ENCODE measurements at places on chromosomes 7 and 10.

- DNase-seq, result no peak
These were observed 179.9 kb downstream of the MGMT start for GRCh38 chr10:129646973-129647372.

- no peak for DNase-seq
These were observed 3.1 kb upstream of the ETV1 start for GRCh38 chr7:13992596-13992964.

GRCh38 chr7:108308903-108309302 is 147.3 kb downstream of the NRCAM start:
- DNase-seq, result peak; percentile 15

GRCh38 chr10:131001438-131001837 is 310.1 kb downstream of the TCERG1L start:
- DNase-seq, result no peak

- no peak for DNase-seq
These were observed 75.7 kb upstream of the SYPL1 start for GRCh38 chr7:106187613-106188350.

DNA sequence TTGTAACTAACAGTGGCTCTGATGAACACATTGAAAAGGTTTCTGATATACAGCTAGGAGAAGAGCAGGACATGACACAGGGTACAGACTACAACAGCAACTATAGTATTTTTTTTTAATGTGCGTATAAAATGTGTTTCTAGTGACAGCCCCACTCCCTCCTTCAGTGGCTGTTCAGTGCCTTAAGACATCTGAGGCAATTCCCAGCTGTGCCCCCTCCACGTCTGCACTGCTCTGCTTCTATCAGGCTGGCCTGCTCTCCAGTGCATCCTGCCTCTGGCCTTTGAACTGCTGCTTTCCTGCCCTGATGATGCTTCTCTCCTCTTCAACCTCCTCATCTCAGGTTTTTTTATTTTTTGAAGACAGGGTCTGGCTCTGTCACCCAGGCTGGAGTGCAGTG is 111.2 kb downstream of the SPAG6 start:
- DNase-seq, result no peak

DNA sequence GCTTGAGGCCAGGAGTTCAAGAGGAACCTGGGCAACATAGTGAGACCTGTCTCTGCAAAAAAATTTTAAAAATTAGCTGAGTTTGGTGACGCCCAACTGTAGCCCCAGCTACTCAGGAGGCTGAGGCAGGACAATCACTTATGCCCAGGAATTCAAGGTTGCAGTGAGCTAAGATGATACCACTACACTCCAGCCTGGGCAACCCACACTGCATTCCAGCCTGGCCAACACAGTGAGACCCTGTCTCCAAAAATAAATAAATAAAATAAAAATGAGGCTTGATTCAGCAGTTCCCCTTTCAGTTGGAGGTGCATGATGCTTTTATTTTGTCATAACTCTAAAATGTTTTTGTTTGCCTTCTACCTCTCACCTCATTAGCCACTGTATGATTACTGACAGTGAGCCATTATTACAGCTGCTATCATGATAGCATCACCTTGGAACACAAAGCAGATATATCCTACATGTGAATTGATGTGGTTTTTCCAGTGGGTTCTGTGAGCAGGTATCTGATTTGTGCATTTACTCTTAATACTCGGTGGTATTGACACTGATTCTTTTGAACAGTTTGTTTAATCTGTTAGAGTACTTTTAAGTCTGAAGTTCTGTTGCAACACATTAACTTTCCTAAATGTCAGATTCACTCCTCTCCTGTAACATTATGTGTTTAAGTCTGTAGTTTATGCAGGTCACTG is 49.1 kb downstream of the ARID5B start:
- no peak for DNase-seq

GRCh38 chr10:44662051-44662450 is 249.1 kb upstream of the TMEM72 start:
- DNase-seq, result no peak

- DNase-seq, result no peak
These were observed 26.1 kb upstream of the DNAJC1 start for GRCh38 chr10:22029445-22030236.

DNA sequence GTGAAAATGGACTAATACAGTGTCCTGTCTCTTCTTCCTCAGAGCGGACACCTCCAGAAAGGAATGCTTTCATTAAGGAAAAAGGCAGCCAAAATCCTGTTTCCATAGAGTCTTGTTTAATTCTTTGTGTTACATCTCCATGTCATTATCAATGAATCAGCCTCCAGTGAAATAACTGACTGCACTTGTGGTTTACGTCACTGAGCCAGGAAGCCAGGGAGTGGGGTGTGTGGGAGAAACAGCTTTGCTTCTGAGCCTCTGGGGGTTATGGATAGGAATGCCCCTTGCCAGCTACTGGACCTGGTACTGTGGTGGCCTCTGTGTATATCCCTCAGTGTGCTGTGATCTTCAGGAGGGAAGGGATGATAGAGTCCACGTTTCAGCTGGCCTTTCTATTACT is 416.8 kb downstream of the GALNT17 start:
- DNase-seq, result no peak

- DNase-seq, result no peak
These were observed 167.1 kb upstream of the ZMIZ1 start for GRCh38 chr10:78901694-78902093.

GRCh38 chr7:2978408-2978807 is 65.3 kb downstream of the CARD11 start:
- peak; percentile 33 for DNase-seq

DNA sequence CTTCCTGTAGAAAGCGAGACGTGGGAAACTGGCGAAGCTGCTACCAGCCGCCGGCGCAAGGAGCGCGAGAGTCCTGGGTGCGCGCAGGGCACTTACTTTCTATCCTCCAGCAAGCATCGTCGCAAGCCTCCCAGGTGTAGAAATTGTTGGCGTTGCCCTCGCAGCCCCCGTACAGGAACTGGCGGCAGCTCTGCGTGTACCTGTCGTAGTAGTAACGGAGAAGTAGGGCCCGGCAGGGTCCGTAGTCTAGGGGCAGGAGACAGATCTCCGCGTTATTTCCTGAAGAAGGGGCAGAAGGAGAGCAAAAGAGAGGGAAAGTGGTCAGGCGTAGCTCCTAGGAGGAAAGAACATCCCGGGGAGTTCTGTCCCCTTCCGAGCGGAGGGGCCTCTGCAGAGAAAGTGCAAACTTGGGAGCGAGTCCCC is 501 bp downstream of the TFPI2 start:
- DNase-seq, result no peak

GRCh38 chr10:97796651-97797050 is 24.9 kb upstream of the SFRP5 start:
- DNase-seq, result no peak

- no peak for DNase-seq
These were observed 197.7 kb downstream of the SEMA3A start for GRCh38 chr7:83996879-83997278.

DNA sequence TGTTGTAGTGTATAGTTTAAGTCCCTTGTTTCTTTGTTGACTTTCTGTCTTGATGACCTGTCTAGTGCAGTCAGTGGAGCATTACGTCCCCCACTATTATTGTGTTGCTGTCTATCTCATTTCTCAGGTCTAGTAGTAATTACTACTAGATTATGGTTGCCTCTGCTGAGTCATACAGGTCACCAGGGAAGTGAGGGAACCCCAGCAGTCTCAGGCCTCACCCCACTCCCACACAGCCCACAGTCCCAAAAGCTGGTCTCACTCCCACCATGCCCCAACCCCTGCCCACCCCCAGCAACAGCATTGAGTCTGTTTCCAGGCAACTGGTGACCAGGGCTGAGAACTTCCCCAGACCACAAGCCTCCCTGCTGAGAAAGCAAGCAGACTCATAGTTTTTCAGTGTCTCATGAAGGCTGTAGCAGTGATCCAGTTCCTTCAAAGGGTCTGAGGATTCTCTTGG is 88.0 kb downstream of the PLXDC2 start:
- no peak for DNase-seq

DNA sequence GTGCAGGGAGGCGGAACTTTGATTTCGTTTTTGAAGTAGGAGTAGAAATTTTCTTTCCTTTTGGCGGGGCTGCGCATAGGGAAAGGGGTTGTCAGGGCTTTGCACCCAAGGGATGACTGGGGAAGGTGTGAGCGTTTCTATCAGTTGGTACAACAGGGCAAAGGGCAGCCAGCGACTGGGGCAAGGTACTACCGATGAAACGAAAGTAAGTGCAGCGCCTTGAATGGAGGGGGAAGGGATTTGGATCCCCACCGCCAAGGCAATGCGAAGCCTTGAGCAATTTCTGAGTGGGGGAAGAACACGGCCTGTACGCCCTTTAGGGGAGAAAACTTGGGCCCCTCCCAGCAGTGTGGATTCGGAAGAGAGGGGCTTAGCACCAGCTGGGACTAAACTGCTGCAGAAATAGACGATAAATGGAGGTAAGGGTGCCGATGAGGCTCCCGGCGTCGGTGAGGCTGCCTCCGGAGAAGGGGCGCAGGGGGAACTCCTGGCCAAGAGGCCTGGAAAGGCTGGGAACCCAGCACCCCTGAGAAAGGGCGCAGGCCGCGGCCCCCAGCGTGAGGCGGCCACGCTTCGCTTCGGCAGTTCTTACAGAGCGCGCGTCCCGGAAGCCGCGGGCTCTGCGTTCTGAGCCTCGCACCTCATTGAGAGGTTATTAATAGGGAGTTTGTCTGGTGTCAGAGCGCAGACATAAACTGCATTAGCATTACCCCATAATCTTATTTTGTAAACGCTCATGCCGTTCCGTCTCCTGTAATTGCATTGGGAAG is 10.0 kb upstream of the TLX1 start:
- no peak for DNase-seq

GRCh38 chr7:140229591-140230515 is 53.1 kb upstream of the KDM7A start:
- DNase-seq, result no peak

- no peak for DNase-seq
These were observed 129.3 kb upstream of the PRR15 start for GRCh38 chr7:29434380-29434768.

DNA sequence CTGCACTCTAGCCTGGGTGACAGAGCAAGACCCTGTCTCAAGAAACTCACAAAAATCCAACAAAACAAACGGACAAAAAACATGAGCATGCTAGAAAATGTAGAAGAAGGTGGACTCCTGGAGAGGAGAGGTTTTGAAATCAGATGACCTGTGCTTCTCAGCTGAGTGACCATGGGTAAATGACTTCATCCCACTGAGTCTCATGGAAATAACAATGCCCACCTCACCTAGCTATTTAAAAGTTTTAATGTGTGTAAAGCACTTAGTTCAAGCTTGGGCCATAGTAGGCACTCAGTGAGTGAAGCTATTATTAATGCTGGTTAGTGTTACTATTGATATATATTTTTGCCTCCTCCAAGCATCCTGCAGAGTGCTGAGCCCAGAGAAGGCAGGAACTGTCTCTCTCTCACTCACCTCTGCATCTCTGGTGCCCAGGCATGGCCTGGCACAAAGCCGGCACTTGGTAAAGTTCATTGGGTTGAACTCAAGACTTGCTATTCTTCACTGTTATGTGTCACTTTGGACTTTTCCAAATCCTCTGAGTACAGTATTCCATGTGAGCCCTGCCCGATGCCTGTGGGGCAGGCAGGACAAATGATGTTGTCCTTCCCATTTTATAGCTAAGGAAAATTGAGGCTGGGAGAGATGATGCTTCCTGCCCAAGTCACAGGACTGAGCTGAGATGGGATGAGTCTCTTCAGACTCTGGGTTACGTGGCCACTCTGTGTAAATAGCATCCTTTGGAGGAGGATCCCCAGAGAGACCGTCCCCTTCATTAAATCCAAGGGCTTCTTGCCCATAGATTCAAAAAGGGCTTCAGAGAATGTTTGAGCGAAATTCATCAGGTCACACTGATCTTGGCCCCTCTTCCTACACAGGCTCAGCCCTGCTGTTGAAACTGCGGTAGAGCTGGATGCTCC is 81.4 kb upstream of the EMX2 start:
- DNase-seq, result no peak

GRCh38 chr7:128114806-128115205 is 83.6 kb upstream of the LRRC4 start:
- no peak for DNase-seq

- DNase-seq, result peak; percentile 18
These were observed 19.1 kb upstream of the TPK1 start for GRCh38 chr7:144854839-144855424.

- no peak for DNase-seq
These were observed 230.3 kb downstream of the SH2D4B start for GRCh38 chr10:80767963-80768362.

DNA sequence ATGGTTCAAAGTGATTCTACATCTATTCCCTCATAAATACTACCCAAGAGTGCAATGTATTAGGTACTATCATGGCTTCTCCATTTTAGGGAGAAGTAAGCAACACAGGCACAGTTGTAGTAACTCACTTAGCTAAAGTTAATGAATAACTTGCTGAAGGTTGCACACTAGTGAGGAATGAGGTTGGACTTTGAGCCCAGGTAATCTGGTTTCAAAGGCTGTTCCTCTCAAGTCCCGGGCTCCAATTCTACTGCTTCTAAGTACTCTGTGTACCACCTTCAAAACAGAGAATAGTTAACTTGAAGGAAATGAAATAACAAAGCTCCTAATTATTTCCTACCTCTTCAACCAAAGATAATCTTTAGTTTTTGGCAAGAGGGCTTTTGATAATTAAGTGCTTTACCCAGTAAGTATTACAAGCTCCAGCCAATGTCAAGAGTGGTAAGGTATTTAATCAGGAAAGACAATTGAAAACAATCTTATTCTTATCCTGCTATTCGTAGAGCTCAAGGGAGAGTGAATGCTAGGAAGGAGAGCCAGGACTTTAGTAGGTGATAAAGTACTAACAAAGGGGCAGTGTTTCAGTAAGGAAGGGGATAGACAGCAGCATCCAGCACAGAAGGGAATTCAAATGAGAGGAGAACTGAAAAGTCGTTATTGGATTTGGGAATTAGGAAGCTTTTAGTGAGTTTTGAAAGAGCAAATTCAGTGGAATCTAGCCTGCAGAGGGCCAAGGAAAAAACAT is 158.2 kb upstream of the PTPRZ1 start:
- DNase-seq, result no peak

GRCh38 chr7:70698219-70698832 is 433.6 kb upstream of the GALNT17 start:
- DNase-seq, result peak; percentile 66

DNA sequence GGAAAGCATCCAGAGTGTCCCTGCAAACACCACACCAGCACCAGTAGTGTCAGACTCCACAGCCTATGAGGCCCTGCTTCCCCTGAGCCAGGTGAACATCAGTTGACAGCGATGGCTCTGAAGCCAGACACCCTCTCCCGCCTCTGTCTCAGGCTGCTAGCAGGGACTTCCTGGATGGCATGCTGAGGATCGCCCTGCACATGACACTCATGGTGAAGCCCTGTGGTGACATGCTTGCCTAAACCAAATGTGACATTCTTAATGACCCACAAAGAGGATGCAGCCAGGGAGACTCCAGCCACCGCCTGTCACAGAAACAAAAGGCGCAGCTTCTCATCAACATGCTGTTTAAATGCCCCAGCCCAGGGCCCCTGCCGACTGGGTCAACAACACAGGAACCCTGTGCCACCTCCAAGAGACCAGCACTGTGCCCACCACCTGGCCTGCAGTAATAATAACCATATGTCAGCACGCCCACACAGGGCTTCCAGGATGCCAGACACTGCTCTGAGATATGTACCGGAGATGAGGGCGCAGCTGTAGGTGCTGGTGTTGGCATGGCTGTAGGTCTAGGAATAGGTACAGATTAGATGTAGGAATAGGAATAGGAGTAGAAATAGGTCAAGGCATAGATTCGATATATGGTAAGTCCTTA is 81.3 kb downstream of the GRID1 start:
- peak; percentile 39 for DNase-seq

GRCh38 chr10:73506491-73506890 is 10.7 kb upstream of the PPP3CB start:
- DNase-seq, result no peak
